Pulmonary artery endothelial cell (primary cell): ENCODE measurements at places on chromosomes 11 and 22. TPM values are rescaled to one million over a fixed set of nuclear protein-coding genes. Genes with fewer than 3 reads are reported as not detected.

Gene PKDREJ
- under 0.01 and 0.04 TPM in 2 replicates for total RNA-seq

Gene OR5AL1
- not detected in 2 replicates for total RNA-seq

Gene TRIM22
- 116 and 129 TPM in 2 replicates for total RNA-seq

Gene BCO2
- 0.33 and 1.8 TPM in 2 replicates for total RNA-seq

Gene APOC3
- total RNA-seq = not detected in 2 replicates

Gene CNGA4
- total RNA-seq = not detected in 2 replicates

Gene HBG2
- total RNA-seq = not detected in 2 replicates

Gene FAT3
- under 0.01 TPM in 1 of 2 replicates, not detected in the other for total RNA-seq

Gene MDK
- 32.3 and 52.0 TPM in 2 replicates for total RNA-seq

Gene INSC
- total RNA-seq = 0.28 TPM in 1 of 2 replicates, not detected in the other
